Liver (tissue), 10 donors: ENCODE measurements at places on chromosomes 13 and 19. TPM values are rescaled to one million over a fixed set of nuclear protein-coding genes. Genes with fewer than 3 reads are reported as not detected.

DNA sequence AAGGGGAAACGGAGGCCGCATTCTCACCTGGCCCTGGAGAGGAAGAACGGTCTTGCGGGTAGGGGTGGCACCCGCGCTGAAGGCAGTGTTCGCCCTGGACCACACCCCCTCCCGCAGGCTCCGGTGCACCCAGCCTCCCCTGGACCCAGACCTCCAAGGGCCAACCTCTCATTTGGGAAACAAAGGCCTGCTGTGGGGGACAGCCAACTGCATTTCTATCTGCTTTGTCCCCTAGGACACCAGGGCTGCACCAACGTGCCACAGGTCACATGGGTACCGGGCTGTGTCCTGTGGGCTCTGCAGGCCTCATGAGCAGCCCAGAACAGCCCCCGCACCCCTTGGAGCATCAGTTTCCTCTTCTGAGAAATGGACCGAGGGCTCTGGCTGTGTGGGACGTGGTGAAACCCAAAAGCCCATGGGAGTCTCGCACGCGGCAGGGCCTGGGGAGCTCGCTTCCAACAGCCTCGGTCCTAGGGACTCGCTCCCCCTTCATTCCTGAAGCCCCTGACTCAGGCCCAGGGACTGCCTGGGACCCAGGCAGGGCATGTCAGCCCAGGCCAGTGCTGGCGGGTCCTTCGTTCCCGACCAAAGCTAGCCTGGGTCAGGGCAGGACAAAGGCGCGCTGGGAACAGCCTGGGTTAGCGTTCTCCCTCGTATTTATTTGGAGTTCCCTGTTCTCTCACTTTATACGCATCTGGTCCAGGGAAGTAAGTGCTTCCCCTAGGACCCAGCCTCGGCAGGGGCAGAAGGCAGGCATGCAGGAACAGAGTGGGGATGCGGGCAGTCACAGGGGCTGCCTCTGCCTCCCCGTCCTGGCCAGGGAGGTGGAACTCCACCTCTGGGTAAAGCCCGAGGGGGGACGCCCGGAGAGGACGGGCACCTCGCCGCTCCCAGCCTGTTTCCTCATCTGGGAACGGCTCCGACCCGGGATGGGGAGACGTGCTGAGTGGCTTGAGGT lies 4.6 kb downstream of the TCF3 start:
- no peak for DNase-seq

DNA sequence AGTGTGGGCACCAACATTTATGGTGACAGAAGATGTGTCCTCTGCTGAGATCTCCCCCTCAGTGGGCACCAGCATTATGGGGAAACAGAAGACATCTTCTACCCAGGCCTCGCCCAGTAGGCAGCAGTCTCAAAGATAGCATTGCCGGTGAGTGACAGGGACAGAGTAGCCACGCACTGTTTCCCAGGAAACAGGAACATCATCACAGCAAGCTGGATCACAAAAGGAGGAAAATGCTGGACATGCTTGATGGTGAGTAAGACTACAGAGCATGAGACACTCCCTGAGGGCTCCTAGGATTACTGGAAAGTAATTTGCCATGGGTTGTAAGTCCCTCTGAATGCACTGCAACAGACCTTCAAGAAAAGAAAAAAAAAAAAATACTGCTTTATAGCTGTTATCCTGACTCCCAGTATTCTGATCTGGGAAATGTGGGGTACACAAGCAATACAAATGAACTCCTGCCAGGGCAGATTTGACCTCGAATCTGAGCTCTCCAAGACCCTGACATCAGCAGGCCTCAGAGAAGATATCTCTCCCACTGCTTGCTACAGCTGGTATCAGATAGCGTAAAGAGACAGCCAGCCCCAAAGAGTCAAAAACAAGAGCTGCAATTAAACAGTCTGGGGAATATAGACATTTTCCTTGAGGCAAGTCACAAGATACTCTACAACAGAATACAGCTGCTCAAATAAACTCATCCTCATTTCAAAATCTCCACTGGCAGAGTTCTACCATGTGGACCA lies 180.4 kb downstream of the RBM26 start:
- no peak for DNase-seq

DNA sequence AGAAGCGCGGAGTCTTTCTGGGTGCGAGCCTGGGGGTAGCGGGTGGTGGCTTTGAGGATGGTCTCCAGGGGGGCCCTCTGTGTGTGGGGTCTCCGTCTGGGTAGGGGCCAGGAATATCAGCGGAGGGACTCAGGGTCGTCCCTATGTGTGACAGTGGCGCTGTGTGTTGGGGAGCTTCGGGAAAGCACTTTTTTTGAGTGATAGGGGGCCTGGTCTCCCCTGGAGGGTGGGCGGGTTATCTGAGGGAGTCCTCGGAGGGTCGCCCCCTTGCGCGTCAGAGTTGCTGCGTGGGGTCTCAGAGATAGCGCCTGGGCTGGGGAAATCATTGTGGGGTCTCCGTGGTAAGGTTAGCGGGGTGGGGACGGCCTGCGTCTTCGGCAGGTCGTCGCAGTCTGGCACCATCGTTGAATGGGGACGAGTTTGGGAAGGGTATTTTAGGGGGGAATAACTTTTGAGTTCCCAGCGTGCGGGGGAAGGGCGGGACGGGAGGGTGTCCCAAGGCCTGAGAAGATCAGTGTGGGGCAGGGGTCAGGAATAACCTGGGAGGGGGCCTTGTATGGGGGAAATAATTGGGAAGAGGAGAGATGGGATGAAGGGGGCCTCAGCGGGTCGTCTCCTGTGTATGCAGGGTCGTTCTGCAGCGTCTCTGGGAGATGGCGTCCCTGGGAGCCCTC lies 857 bp downstream of the IER2 start:
- DNase-seq = peak; percentile 43

DNA sequence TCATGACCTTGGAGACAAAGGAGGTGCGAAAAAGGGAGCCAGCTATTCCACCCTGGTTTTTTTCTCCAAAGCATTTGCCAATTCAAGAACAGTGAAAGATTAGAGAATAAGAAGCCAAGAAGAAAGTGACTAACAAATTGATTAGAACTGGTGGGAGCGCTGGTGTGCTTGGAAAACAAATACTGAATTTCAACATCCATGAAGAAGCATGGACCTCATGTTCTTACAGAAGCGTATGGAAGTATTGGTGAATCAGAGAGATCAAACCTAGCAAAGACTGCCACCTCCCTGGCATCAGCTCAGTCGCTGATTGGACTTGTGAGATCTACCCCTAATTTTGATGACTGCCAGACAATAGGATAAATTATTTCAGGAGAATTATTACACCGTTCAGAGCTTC lies 195.3 kb downstream of the ITGBL1 start:
- no peak for DNase-seq

GRCh38 chr13:43879755-43880181 lies at the start of gene LACC1:
TSS of gene LACC1 (plus strand) at chr13:43879904. CDS start at chr13:43880986, 1,082 bp downstream.
- DNase-seq = no peak

DNA sequence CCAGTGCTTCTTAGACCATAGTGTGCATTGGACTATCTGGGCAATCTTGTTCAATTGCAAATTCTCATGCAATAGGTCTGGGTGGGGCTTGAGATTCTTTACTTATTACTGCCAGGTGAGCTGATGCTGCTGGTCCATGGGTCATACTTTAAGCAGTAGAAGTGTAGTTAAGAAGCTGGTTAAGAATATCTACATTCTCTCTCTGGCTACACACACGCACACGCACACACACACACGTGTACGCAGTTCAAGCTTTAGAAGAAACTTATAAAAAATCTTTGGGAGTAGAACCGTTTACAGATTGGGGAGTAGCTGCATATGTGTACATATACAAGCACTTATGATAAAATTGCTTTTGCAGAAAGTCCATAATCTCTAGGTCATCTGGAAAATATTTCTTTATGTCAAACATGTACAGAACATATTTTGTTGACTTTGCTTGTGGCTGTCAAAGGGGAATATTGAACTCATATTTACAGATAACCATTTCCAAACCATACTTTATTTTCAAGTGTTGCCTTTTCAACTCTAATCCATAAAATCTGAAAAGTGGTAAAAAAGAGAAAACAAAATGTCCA lies 99.7 kb downstream of the GPC6 start:
- DNase-seq = no peak

DNA sequence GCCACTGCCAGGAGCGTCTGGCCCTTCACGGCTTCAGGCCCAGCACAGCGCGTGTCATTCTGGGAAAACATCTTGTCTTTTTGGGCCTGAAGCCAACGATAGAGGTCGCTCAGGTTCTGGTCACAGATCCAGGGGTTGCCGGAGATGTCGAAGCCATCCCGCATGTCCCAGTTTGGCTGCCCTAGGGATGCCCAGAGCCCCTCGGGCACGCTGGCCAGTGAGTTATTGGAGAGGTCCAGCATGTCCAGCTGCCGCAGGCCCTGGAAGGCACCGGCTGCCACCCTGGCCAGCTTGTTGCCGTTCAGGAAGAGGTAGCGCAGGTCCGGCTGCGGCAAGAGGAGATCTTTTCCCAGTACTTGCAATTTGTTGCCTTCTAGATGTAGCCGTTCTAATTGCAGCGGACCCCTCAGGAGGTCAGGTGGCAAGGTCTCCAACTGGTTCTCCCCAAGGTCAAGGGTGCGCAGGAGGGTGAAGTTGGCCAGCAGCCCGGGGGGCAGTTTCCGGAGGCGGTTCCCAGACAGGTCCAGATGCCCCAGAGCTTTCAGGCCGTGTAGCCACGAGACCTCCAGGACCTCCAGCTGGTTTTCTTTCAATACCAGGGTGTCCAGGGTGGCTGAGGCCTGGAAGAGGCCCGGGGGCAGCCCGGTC lies 1.8 kb downstream of the LRG1 start:
- DNase-seq = peak; percentile 32

DNA sequence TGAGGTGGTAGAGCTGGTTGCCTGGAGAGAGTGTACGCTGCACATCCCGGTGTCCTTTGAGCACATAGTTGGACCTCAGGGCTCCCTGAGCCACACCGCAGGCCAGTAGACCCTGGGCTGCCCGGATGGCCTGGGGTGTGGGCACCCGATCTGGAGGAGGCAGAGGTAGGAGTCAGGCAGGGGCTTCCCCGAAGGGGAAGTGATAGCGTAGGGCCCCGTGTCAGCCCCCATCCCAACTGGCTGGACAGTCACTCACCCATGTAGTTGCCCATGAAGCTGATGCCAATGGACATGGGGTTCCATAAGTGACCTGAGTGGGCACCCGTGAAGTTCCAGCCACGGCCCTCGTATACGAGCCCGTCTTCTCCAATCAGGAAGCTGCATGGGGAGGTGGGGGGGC lies 3.6 kb downstream of the PGLYRP1 start:
- DNase-seq = no peak

DNA sequence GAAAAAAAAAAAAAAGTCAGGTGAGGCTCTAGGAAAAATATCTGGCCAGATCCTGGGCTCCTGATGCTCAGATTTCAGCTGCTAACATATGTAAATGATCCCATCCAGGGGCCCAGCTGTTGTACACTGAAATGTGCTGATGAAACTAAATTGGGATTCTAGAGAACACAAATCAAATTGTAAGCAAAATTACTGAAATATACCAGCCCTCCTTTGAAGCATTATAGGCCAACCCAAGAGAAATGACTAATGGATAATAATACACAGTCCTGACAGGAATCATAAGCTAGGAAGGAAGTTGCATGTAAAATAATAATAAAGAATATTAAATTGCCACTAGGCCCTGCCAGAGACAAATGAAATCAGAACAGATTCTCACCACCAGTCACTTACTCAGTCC lies 17.8 kb downstream of the KCTD12 start:
- DNase-seq = no peak

DNA sequence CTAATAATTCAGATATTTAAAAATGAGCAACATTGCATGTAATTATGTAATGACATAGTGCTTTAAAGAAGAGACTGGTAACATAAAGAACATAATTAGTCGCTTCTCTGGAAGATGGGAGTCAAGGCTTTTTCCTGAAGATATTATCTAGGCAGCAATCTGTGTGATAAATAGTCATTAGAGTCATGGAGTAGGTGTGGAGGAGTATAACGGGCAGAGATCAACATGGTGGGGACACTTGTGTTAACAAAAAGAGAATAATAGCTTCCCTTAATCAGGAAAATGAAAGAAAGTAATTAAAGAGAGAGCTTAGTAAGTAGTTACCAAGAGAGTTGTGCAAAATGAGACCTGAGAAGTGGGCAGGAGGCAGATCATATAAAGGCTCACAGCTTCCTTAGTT lies 1417.1 kb upstream of the ATXN8OS start:
- DNase-seq = no peak

GRCh38 chr13:111270765-111271698 lies 49.4 kb upstream of the TEX29 start:
- DNase-seq = no peak

- DNase-seq = no peak
These were observed 909 bp upstream of the ZNF77 start for GRCh38 chr19:2945575-2946184.

- DNase-seq = no peak
These were observed 3.1 kb downstream of the ZNF428 start for GRCh38 chr19:43616306-43616705.

- DNase-seq = no peak
These were observed 3.0 kb upstream of the RNF113B start for GRCh38 chr13:98180092-98180491.

DNA sequence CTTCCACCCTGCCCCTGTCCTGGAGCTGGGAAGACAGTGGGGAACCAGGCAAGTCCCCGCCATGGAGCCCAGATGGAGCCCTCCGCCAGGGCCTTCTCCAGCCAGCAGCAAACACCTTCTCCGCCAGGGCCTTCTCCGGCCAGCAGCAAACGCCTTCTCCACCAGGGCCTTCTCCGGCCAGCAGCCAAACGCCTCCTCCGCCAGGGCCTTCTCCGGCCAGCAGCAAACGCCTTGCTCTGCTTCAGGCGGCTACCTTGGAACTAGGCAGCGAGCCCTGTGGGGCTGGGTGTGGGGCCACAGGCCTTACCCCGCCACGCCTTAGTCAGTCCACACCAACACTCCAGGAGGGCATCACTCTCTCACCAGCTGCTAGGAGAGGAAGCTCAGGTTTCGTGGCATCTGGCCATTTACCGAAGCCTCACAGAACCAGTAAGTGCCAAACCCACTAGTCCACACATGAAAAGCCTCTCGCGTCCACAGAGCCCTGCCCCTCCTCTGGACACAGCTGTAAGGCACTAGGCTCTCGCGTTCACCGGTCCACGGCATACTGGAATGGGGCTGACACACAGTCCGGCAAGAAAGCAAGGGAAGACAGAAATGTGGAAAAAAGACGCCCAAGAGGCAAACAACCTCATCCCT lies 41.0 kb downstream of the MLLT1 start:
- no peak for DNase-seq

- DNase-seq = no peak
These were observed 14.4 kb downstream of the RGCC start for GRCh38 chr13:41471785-41472184.

GRCh38 chr13:27595055-27595811 lies 25.1 kb downstream of the LNX2 start:
- DNase-seq = no peak

Gene GPR180
- polyA plus RNA-seq = 2.2 TPM

Gene VSTM1
- polyA plus RNA-seq = 0.07 TPM

Gene COL4A2
- 40.7 TPM for polyA plus RNA-seq

Gene ZNF536
- polyA plus RNA-seq = 0.11 TPM

Gene ZFR2
- polyA plus RNA-seq = not detected

Gene SIX5
- polyA plus RNA-seq = 9.9 TPM

Gene CGB3
- not detected for polyA plus RNA-seq

Gene DENND1C
- polyA plus RNA-seq = 1.5 TPM

Gene SMIM24
- 13.7 TPM for polyA plus RNA-seq

Gene ZSCAN1
- not detected for polyA plus RNA-seq

Gene ABCA7
- 4.4 TPM for polyA plus RNA-seq

Gene CEBPG
- polyA plus RNA-seq = 30.3 TPM

Gene CACNG8
- polyA plus RNA-seq = not detected

Gene CD177
- polyA plus RNA-seq = 0.38 TPM
